ENCODE measurements at places on chromosomes 3 and 15.

DNA sequence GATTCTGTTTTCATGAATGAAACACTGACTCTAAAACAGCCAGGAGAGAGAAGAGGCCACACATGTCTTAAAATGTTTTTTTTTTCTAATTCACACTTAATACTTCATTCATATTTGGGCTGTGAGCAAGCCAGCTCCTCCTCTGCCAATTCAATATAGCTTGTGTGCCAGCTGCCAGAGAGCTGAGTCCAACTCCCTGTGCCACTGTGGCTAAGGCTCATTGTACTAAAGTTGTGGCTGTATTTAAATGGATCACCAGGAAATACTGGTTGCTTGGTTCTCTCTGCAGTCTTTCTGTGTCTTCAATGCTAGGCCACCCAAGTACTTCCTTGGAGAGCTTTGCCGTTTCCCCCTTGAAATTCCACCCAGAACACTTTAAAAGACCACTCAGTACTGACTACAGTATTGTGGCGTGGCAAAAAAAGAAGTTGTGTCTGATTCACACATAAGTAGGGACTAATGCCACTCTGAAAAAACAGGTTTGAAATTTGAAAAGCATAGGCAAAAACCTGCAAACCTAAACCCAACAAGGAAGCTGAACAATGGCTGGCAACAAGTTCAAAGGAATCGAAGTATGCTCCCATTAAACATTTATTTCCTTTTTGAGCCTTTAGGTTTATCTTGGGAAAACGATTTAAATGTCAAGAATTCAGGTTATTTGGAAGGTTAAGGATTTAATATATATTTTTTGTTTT lies 524.7 kb downstream of the DIPK2A start:
- DNase-seq, result no peak
- H3K4me3 ChIP-seq, result no peak overlapping the region
- no peaks in the 10 kb centered on the region for H3K36me3 ChIP-seq
- no peaks in the 10 kb centered on the region for H3K4me1 ChIP-seq
- H3K27ac ChIP-seq, result no peak overlapping the region

GRCh38 chr3:139987908-139988307 lies 52.9 kb downstream of the CLSTN2 start:
- no peak overlapping the region for H3K4me3 ChIP-seq
- no peaks in the 10 kb centered on the region for H3K27me3 ChIP-seq
- no peak overlapping the region for H3K27ac ChIP-seq
- no peaks in the 10 kb centered on the region for H3K36me3 ChIP-seq
- DNase-seq, result no peak

- peak overlapping the region; percentile 46 for H3K27ac ChIP-seq
- H3K36me3 ChIP-seq, result no peaks in the 10 kb centered on the region
- H3K4me1 ChIP-seq, result peaks cover 23% of the 10 kb centered on the region
- no peaks in the 10 kb centered on the region for H3K27me3 ChIP-seq
- no peak overlapping the region for H3K4me3 ChIP-seq
Measured at GRCh38 chr3:125062904-125063618, 7.3 kb upstream of the HEG1 start.

DNA sequence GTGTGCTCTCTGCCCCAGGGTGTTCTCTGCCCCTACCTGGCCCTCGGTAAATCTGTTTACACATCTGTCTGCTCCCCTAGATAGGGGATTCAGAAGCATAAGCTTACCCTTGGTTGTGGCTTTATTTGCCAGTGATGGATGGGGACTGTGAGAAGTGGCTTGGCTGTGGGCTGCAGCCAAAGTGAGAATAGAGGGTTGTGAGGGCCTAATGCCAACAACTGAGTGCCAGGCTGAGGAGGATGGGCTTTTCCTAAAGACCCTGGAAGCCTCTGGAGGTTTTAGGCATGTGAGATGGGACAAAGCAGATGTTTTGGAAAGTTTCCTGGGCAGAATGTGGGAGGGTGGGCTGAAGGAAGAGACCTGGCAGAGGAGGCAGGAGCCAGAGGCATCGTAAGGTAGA lies 15.4 kb upstream of the APEH start:
- DNase-seq, result no peak
- no peaks in the 10 kb centered on the region for H3K4me1 ChIP-seq
- no peaks in the 10 kb centered on the region for H3K27me3 ChIP-seq

DNA sequence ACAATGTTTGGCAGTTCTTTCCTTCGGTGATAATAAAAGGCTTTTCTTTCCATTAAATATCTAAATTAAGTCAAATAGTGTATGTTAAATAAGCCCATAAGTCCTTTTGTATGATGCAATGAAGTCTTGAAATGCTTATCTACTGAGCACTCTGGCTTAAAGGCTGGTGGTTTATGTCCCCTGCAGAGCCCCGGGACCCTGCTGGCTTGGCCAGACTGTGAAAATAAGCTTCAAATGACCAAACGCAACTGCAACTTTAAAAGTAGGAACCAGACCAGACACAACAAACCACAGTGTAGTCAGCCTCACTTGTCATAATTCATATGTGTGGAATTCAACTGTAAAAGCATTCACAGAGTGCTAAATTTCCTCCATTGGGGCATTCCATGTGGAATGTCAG lies 72.5 kb downstream of the FOXP1 start:
- peaks cover 7% of the 10 kb centered on the region for H3K4me1 ChIP-seq
- DNase-seq, result no peak
- H3K36me3 ChIP-seq, result no peaks in the 10 kb centered on the region

GRCh38 chr3:125163739-125164601 lies 48.6 kb downstream of the SLC12A8 start:
- DNase-seq, result no peak
- H3K27me3 ChIP-seq, result no peaks in the 10 kb centered on the region
- H3K4me1 ChIP-seq, result peaks cover 23% of the 10 kb centered on the region
- no peaks in the 10 kb centered on the region for H3K36me3 ChIP-seq
- no peak overlapping the region for H3K4me3 ChIP-seq

Data from tibial nerve (tissue), 4 donors.